Fibroblast of the aortic adventitia (primary cell): ENCODE measurements at places on chromosomes 12 and 14. TPM values are rescaled to one million over a fixed set of nuclear protein-coding genes. Genes with fewer than 3 reads are reported as not detected.

GPR84 gene
- total RNA-seq = not detected in 2 replicates

DNA sequence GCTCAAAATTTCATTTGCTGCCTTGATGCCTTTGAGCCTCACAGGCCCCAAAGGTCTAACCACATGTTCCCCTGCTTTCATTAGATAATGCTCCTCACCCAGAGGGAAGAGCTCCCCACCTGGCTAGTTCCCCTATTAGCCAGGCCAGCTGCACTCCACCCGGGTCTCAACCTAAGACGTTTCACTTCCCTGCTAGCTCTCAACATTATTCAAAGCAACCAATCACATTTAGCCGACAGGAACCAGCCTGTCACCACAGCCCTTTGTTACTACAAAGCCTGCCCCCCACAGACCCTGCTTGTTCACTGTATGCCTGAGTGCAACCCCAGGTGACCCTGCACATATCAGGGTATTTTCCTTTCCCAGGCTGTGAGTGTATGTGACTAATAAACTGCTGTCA is 78.6 kb downstream of the SLC15A5 start:
- DNase-seq = no peak

DNA sequence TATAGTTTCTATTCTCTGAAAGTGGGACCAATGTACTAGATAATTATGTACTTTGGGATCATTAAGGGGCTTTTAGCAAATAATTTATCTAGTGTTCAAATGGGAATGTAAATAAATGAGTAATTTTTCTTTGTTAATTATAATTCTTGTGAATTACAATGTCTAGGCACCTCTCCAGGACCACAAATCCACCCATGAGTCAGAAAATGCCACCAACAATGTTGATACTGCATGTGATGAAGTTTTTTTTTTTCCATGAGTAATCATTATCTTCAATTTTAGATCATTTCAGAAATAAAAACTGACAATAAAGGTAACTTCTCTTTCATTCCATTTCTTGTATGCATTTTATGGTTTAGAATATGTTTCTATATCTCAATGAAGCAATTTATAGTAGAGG is 470.3 kb downstream of the VRK1 start:
- DNase-seq = no peak

DNA sequence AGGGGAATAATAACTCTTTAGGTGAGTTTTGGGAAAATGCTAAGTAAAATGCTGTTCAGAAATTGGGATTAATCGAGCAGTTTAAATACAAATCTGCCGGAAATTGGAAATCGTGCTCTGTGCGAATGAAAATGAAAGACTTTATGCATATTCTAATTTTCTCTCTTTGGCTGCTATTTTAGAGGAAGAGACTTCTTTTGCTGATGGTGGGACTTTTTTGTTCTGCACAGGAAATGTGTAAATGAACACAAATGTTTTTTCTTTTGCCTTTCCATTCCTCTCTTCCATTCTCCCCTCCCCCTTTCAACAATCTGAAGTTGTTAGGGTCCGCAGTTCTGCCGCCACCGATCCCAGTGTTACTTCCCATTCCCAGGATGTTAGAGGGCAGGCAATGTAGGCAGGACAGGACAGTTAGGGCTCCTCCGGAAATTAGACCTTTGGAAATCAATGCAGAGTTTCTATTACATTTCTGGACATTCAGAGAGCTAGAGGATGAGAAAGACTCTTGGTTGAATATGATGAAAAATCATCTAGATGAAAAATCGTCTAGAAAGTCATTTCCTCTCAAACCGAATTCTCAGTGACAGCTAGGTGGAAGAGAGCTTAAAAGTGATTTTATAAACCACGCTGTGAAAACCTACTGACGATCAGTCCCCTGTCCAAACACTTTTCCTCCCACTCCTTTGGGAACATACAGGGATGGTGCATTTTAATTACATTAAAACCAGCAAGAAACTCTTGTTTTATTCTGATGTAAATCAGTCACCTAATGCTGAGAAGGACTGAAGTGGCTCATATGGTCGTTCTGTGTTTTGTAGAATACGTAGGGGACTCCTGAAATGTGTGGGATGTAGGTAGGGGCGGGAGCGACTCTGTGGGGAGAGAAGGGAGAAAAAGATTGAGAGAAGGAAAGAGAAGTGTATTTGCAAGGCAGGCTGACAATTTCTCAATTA is 17.8 kb downstream of the FOXG1 start:
- DNase-seq = no peak

HCAR3 gene
- 0.41 TPM in 1 of 2 replicates, not detected in the other for total RNA-seq

- peak; percentile 28 for DNase-seq
Measured at GRCh38 chr14:99609245-99610170, 5.5 kb upstream of the CCDC85C start.

DNA sequence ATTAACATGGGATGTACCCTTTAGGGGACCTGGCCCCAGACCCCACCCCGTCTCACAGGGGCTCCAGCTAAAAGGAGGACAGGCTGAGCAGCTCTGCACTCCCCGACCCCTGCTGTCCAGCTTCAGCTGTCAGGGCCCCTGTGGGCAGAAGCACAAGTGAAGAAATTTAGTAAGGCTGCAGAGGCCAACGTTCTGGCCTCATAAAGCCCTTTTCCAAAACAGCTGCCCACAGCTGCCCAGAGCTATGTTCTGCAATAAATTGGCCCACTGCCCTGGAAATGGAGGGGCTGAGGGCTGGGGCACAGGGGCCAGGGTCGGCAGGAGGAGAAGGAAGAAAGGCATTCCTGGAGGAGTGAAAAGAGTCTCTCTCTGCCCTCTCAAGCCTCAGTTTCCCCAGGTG is 357.1 kb downstream of the BCL11B start:
- DNase-seq = no peak

DNA sequence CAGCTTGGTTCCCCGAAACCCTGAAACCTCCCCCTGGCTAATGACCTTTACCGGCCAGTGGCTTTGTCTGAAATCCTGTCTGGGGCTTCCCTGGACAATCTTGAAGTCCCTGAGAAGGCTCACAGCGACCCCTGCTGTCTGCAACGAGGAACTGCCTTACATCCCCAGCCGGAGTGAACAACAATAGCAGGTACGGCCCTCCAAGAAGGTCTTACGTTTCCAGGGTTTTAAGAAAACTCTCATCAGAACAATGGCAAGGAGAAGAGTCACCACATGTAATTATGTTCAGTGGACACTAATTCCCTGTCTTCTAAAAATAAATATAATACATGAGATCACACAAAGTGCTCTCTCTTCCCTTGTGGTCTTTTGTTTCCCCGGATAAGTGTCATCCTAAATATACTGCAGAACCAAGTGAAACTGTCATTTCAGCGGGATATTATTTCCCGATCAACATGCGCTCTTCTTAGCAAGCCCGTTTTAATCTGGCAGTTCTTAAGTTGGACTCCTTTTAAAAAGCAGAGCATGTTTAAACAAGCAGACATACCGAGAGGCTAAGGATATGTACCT is 53.3 kb downstream of the RBM19 start:
- peak; percentile 80 for DNase-seq

DNA sequence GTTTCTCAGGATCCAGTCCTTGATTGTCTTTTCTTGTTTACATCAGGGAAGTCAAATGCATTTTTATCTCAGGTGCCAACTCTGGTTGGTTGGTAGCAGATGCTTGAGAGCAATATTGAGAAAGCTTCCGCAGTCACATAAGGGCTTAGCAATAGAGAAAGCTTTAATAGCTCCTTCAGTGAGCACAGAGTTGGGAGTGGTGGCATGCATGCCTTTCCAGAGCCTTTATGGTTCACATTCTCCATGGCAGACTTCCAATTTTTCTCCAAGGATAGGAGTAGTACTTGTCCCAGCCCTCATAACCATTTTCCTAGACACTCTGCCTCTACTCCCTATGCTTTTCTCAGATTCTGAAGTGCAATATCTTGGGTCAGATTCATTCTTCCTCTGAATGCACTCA is 280.4 kb downstream of the AEBP2 start:
- DNase-seq = no peak

- no peak for DNase-seq
Measured at GRCh38 chr14:54459106-54459505, 17.9 kb upstream of the CNIH1 start.

- peak; percentile 54 for DNase-seq
Measured at GRCh38 chr12:69553628-69554248, 31.5 kb upstream of the CCT2 start.

DNA sequence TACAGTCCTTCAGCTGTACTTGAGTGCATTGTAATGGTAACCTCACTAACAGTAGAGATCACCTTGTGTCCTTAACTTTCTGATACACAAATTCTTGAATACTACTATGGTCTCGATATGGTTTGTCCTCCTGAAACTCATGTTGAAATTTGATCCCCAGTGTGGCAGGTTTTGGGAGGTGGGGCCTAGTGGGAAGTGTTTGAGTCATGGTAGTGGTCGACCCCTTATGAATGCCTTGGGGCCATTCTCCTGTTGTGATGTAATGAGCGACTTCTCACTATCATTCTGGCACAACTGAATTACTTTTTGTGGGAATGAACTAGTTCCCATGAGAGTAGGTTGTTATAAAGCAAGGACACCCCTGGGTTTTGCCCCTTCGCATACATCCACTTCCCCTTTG is 52.3 kb downstream of the IPO8 start:
- DNase-seq = no peak

GRCh38 chr14:100606687-100607610 is 19.7 kb upstream of the BEGAIN start:
- no peak for DNase-seq

DNA sequence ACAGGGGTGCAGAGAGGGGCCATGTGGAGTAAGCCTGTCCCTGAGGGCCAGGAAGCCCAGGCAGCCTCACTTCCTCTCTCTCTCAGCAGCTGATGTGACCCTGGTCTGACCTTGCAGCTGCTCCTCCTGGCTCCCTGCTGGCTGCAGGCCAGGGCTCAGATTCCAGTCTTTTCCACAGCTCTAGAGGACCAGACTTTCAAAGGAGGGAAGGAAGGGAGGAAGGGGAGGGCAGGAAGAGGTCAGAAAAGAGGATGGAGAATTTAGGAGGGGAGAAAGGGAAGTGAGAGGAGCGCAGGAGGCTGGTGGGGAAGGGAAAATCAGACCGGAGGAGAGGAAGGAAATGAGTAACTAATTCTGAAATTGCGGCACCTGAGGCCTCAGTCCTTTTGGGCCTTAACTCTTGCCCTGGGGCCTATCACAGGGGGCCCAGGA is 40.9 kb upstream of the VASH1 start:
- peak; percentile 36 for DNase-seq

DNA sequence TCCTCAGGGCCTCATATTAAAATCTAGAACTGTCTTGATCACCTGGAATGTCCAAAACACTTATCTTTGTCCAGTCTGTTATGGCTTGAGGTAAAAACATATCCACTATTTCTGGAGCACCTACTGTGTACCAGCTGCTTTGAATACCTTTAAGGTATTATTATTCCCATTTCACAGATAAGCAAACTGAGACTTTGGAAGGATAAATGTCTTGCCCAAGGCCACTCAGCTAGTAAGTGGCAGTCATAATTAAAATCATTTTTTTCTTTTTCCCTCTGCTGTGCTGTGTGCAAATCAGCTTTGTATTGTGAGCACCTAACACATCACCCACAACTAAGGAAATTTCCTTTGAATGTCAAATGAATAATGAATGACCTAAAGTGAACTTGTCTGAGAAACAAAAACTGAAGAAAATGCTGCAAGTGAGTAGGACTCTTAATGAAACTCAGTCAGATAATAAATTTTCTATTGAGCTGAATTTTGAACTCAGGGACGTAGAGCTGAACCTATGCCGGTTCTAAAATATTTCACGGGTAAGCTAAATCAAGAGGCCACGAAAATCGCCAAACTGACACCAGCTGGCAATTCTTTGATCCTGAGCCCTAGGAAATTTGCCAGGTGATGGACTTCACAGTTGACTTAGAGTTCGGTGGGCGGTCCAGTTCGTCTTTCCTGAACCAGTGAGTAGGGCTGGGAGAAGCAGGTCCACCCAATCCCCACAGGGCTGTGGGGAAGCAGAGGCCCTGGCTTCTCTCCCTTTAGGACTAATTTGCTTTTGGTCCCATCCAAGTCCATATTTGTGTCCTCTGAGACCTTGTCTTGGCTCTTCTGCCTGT is 159.7 kb upstream of the PWP1 start:
- DNase-seq = no peak
